Stimulated activated CD4-positive, alpha-beta T cell treated with anti-CD3 and anti-CD28 coated beads, Interleukin-15, amount 100 ng/mL, for 48 hours (primary cell): ENCODE measurements at places on chromosomes 7 and 10.

DNA sequence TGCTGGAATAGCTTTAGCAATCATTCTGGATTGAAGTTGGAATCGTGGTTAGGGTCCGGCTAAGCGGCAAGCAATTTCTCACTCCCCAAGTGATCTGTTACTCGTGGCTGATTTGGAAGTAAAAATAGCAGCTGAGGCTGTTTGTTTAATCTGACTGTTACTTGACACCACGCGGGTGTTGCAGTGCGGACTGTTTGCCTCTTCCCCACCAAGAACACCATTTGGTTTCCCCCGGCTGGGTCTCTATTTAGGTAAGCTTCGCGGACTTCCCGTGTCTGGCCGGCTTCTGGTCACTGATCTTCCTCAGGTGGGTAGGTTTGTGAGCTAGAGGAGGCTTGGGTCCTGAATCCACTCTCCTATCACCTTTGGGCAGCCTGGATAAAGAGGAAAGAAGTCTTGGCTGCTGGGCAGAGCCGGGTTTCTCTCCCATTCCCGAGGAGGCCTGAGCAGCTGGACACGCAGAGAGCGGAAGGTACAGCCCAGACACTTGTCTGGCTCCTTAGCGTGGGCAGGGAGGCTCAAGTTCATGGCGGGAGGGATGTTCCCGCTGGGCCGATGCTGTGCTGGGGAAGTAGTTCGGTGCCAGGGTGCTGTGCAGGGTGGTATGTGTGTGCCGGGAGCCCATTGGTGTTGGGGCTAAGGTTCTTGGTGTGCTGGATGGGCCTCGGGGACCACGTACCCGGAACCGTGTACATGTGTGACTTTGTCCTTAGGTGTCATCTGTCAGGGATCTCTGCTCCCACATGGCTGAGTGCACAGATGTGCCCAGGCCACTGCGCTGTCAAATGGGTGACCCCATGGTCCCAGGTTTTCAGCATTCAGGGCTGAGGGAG, at the start of gene C10orf71:
Gene C10orf71 (plus strand): TSS at position 188 of the 833 bp plus-strand sequence. CDS start 23,376 bp downstream, outside the sequence.
- no peak for DNase-seq

DNA sequence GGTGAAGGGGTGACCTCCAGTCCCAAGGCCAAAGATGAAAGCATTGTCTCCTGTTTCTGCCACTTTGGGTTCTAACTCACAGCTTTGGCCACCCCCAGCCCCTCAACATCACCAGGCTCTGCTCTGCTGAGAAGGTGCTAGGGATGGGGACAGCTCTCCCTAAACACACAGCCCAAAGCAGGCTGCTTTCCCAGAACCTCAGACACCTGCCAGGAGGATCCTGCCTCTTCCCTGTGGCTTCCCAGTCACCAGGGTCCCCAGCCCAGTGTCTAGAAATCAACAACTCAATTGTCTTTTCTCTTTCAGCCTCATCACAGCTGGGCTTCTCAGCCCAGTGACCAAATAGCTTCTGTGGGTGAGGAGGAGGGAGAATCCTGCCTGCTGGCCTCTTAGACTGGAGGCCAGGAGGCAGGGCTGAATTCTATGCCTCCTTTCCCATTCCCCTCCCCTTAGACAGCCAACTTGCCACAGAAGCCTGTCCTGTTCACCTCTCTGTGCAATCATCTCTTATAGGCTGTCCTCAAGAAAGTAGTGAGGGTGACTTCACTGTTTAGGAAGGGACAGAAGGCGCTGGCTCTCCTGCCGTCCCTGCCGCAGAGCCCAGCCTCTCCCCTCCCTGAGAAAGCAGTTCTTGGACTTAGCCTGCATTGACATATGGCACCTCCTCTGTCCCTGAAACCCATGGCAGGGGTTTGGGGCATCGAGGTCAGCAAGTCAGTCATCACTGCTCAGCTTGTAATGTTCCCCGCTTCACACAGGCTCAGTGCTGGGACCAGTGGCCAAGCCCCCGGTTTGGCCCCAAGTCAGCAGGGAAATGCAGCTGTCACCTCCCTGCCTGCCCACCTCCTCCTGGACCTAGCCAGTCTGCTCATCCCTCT, 3.7 kb downstream of the FGF8 start:
- no peak for DNase-seq

DNA sequence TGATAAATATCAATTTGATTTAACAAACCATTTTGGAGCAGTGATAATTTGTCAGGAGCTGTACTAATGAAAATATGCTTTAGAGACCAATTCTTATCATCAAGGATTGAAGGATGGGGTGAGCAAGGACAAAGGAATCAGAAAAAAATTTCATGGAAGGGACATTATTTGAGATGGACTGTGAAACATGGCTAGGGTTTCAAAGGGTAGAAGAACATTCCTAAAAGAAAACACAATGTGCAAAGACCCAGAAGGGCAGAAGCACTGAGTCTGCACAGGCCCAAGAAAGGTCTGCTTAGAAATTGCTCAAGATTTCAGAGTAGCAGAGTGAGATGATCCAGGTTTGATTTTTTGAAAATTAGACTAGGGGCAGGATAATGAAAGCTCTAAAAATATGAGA, 174.5 kb downstream of the LRRN3 start:
- DNase-seq = no peak

DNA sequence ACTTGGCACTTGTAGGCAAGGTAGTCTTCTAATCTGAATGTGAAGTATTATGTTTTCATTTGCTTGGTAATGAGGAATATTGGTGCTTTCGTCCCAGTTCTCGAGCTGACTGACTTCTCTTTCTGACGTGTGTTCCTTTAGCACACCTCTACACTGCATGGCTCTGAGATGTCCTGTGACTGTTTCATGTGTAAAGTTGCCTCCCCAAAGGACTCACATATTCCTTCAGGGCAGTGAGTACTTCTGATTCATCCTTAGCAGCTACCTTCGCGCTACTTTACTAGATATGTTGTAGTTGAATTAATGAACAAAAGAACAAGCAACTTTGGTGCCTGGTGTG, 113.7 kb downstream of the EGFR start:
- DNase-seq = no peak

DNA sequence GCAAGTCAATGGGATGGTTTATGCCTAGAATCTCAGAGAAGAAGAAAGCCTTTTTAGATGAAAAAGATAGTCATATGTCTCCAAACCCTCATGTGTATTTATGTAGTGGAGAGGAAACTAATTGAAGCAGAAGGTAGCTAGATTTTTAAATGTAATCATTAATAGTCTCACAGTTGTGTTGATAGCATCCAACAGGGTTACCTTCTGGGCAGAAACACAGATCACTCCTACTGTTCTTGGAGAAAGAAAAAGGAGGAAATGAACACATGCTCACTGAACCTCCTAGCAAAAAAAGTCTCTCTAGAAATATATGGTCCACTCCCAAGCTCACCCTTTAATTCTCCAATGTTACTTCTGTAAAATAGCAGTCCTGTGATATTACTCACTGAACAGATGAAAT, 777.2 kb upstream of the C7orf33 start:
- DNase-seq = no peak

DNA sequence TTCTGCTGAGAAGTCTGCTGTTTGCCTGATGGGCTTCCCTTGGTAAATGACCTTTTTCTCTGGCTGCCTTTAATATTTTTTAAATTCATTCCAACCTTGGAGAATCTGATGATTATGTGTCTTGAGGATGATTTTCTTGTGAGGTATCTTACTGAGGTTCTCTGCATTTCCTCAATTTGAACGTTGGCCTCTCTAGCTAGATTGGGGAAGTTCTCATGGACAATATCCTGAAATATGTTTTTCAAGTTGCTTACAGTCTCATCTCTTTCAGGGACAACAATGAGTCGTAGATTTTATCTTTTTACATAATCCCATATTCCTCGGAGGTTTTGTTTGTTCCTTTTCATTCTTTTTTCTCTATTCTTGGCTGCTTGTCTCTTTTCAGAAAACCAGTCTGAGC, 208.4 kb downstream of the KIF20B start:
- no peak for DNase-seq

DNA sequence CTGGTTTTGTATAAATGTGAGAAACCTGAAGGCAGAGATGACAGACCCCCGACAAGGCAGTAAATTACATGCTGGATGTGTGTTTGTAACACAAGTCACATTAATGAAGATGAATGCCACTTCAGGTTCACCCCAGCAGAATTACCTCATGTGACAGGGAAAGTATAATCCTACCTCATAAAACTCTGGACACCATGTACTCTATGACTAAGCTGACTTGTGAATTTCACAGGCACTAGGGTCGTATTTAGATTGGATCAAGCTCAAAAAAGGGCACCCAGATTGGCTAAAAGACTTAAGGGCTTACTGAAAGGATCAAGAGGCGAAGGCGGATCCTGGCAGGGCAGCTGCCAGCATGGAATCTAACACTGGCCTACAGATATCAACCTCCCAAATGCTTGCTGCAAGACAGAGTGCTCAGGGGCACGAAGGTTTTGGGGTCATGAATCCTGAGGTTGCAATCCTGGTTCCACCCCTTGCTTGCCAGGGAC, 161.4 kb downstream of the PIP4K2A start:
- no peak for DNase-seq

GRCh38 chr7:111833466-111833865, 271.2 kb upstream of the IMMP2L start:
- no peak for DNase-seq

DNA sequence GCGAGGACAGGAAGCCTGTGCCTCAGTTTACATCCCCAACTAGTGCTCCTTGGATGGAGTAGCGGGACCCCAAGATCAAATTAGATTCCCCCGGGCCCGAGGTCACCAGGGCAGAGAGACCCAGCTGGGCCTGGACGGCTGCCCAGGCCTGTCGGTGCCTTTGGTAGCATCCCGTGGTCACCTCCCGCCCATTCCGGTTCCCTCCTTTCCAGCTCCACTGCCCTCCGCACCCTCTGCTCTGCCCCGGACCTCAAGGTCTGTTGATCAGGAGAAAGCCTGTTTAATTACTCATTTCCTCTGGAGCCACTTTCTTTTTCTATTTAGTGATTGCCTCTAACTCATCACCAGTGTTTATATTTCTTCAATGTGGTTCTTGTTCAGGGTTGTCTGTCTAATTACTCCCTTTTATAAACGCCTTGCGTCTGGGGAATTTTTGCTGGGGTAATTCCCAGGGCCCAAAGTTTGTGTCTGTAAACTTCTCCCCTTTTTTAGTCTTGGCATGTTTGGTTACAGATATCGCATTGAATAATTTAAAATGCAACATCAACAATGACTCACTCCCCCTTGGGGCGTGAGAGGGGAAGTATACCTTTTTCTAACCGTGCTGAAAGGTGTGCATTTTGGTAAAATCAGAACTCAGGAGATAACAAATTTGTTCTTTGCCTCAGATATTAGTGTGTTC, 1.9 kb downstream of the FOXK1 start:
- no peak for DNase-seq

- DNase-seq = no peak
Observed at GRCh38 chr7:135995748-135996147, 18.6 kb upstream of the MTPN start.

DNA sequence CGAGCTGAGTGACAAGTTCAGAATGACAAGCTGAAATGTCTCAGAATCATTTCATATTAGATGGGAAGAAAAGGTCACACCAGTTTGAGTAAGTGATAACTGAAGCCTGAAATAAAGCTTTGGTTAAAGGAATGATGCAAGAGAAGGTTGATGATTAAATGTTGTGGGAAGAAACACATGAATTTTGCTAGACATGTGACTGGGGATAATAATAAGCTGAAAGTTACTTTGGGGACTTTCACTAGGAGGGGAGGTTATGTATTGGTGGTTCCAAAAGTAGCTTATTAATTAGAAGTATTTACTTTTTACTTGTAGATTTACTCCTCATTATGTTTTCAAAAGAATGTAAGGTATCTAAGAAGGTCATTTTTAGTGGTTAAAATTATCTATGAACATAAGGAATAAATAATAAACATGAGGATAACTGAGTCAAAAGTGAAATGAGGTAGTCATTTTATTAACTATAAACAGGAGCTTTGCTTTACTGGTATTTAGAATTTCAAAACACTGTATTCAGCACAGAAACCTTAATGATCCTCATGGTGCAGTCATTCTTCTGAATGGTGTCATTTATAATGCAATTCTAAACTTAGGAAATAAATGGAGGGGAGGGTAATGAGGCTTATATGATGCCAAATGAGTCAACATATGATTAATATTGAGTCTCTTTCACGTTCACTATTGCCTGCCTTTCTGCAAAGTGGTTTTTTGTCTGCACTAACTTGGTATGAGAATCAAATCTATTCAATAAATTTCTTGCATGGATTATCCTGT, 63.7 kb downstream of the PRKG1 start:
- no peak for DNase-seq

GRCh38 chr10:86801995-86802394, 45.6 kb downstream of the BMPR1A start:
- DNase-seq = no peak

DNA sequence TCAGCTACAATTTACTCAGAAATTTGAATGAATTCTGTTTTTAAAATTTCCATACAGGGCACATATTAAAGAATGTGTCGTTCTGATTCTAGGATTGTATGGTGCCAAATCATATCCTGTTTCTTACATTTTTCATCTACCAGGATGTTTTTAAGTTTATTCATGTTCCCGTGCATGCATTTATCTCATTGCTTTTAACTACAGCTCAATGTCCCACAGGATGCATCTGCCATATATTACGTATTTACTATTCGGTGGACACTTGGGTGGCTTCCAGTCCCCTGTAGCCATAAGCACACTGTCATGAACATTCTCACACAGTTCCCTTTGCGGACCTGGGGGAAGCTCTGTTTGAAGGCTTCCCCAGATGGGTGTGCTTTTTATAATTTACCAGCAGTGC, 122.3 kb downstream of the CCDC71L start:
- no peak for DNase-seq

- DNase-seq = no peak
Observed at GRCh38 chr10:6164271-6165095, 38.2 kb upstream of the PFKFB3 start.

GRCh38 chr10:97828721-97829120, 20.9 kb upstream of the GOLGA7B start:
- no peak for DNase-seq

DNA sequence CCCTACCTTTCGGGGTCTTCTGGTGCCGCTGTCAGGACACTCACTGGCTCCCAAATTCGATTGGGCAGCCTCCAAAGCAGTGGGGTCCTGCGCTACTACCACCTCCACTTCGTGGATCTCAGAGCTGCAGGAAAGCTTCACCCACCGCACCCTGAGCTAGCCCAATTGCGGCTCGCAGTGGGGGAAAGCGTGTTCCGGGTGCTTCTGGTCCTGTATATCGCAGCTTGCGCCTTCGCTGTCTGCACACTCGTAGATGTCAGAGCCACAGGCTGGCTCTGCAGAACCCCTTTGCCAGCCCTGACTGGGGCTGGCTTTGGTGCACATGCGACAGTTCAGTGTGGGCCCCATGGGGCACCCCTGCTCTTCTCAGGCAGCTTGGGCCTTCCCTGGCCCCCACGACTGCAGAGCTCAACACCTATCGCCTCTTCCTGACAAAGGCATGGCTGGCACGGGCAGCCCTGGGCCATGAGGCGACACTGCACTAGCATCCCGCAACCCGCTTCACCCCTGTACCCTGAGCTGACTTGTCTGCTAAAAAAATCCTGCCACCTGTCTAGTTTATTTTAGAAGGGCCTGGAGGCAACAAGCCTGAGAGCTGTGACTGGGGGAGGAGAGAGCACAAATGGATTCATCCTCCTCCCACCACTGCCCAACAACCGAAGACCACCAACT, 78.7 kb upstream of the ABI1 start:
- DNase-seq = no peak

GRCh38 chr7:105935250-105935649, 27.8 kb upstream of the CDHR3 start:
- DNase-seq = no peak
